ENCODE measurements at places on chromosomes 1 and 21.

DNA sequence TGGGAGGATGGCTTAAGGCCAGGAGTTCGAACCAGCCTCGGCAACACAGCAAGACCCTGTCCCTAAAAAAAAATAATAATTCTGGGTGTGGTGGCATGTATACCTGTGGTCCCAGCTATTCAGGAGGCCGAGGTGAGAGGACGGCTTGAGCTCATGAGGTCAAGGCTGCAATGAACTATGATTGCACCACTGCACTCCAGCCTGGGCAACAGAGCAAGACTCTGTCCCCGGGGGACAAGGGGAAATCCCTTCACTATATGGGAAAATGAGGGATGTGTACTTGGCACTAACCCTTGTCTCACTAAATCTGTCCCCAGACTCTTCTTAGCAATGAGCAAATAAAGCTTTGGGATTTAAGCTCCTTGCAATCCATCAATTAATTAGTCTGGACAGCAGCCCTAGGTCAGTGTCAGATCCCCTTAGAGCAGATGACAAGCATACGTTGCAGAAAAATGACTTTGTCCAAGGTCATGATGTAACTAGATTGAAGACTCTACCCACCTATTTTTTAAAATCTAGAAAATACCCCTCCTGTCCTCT is 9.4 kb downstream of the KDM5B start:
- H3K36me3 ChIP-seq: no peaks in the 10 kb centered on the region
- no peak overlapping the region for H3K4me3 ChIP-seq
- no peak overlapping the region for H3K27ac ChIP-seq
- H3K27me3 ChIP-seq: no peaks in the 10 kb centered on the region

DNA sequence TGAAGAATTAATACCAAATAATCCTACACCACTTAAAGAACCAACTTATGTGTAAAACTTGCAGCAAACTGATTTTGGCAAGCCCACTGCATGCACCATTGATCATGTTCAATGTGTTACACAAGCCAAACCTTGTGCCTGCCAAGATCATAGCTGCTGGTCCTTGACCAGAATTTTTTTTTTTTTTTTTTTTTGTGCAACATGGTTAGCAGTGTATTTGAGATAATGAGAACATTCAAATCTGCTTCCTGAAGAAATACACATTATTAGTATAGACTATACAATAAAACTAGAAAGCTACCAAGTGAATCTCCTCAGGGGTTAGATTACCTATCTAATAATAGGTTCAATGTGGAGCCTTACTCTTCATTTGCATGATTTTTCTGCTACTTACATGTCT is 421.0 kb downstream of the MRPL39 start:
- no peak for DNase-seq
- H3K4me3 ChIP-seq: no peak overlapping the region
- H3K27me3 ChIP-seq: no peaks in the 10 kb centered on the region
- no peaks in the 10 kb centered on the region for H3K36me3 ChIP-seq
- H3K27ac ChIP-seq: no peak overlapping the region
- no peaks in the 10 kb centered on the region for H3K4me1 ChIP-seq

DNA sequence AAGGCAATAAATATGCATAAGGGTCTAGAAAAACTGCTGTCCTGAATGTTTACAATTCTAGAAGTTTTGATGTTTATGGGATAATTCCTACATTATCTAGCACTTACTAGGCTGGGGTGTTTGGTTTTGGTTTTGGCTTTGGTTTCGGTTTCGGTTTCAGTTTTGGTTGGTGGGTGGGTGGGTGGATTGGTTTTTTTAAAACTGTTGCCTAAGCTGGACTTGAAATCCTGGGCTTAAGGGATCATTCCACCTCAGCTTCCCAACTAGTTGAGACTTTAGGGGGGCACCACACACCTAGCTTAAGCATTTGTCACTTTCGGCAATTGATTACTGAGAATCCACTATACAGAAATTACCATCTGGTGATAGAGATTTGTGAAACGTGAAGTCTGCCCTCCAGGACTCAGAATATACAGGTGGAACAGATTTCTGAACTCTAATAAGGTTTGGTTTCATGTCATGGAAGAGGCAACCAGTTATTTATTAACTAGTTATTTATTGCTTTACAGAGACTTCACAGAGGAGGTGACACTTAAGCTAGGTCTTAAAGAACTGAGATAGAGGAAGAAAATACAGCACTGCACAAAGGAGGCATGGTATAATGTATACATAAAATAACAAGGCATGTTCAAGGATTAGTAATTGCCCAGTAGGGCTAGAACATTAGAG is 69.6 kb downstream of the PIK3R3 start:
- H3K36me3 ChIP-seq: peaks cover 7% of the 10 kb centered on the region
- no peak overlapping the region for H3K4me3 ChIP-seq
- H3K27ac ChIP-seq: no peak overlapping the region
- H3K27me3 ChIP-seq: no peaks in the 10 kb centered on the region
- H3K4me1 ChIP-seq: peaks cover 15% of the 10 kb centered on the region

GRCh38 chr1:223405507-223405906 is 12.3 kb downstream of the CCDC185 start:
- H3K36me3 ChIP-seq: no peaks in the 10 kb centered on the region
- H3K27ac ChIP-seq: no peak overlapping the region
- H3K27me3 ChIP-seq: no peaks in the 10 kb centered on the region
- H3K4me3 ChIP-seq: no peak overlapping the region
- no peak for DNase-seq

DNA sequence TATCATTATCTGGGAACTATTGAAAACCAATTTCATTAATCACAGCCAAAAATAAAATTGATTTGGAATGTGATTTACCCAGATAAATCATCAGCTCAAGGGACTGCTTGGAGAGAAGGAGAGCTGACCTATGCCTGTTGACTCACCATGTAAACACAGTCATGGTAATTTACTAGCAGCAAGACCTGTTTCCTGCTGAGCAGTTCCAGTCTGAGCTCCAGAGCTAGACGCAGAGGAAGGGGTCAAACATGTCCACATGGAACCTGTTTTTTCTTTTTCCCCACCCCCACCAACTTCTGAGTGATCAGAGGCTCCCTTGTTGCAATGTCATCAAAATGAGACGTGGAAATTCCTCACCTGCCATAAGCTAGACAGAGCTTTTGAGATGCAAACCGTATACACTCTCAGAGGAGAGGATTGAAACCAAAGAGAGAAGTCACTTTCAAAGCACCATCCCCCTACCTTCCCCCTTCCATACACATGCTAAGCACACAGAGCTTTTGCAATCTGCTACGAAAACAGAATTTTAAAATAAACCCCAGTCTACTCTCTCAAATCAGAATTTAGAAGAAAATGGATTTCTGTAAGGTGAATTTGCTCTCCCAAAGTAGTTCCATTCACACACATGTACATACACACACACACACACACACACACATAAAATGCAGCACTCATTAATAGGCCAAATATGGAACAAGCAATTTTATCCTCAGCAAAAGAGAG is 55.9 kb upstream of the PTGFRN start:
- H3K36me3 ChIP-seq: no peaks in the 10 kb centered on the region
- no peaks in the 10 kb centered on the region for H3K4me1 ChIP-seq
- H3K4me3 ChIP-seq: no peak overlapping the region
- DNase-seq: peak; percentile 66
- H3K27ac ChIP-seq: no peak overlapping the region

- no peak overlapping the region for H3K4me3 ChIP-seq
- H3K4me1 ChIP-seq: no peaks in the 10 kb centered on the region
- no peaks in the 10 kb centered on the region for H3K27me3 ChIP-seq
- DNase-seq: no peak
Observed at GRCh38 chr1:60343736-60344135, 270.2 kb upstream of the C1orf87 start.

GRCh38 chr1:21749859-21750468 is 33.0 kb downstream of the USP48 start:
- H3K36me3 ChIP-seq: peaks cover 39% of the 10 kb centered on the region
- no peaks in the 10 kb centered on the region for H3K27me3 ChIP-seq
- no peaks in the 10 kb centered on the region for H3K4me1 ChIP-seq
- H3K27ac ChIP-seq: no peak overlapping the region
- H3K4me3 ChIP-seq: no peak overlapping the region

GRCh38 chr1:71964188-71964587 is 318.2 kb downstream of the NEGR1 start:
- H3K27me3 ChIP-seq: no peaks in the 10 kb centered on the region
- H3K36me3 ChIP-seq: no peaks in the 10 kb centered on the region
- no peaks in the 10 kb centered on the region for H3K4me1 ChIP-seq
- DNase-seq: no peak
- no peak overlapping the region for H3K27ac ChIP-seq

DNA sequence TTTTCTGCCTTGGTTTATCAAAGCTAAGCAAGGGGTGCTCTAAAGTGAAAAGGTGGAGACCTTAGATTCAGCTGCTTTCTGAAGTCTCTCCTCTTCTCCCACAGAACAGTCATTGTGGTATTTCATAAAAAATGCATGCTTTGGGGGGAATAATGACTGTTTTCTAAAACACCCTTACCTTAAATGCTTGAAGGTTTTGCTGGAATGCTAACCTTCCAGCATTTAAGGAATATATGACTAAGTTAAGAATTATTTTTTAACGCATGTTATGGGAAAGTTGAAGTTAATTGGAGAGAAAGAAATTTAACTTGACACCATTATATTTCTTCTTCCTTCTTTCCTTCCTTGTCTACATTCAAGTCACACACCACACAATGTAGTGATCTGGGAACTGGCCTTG is 162.5 kb downstream of the ROR1 start:
- H3K4me3 ChIP-seq: no peak overlapping the region
- no peaks in the 10 kb centered on the region for H3K4me1 ChIP-seq
- H3K36me3 ChIP-seq: no peaks in the 10 kb centered on the region
- H3K27ac ChIP-seq: no peak overlapping the region

Data from kidney (tissue), 22 donors.